ENCODE measurements at places on chromosomes 16 and 17.
A peak's percentile ranks its signal among the peaks of the same experiment; 100 is the strongest.

DNA sequence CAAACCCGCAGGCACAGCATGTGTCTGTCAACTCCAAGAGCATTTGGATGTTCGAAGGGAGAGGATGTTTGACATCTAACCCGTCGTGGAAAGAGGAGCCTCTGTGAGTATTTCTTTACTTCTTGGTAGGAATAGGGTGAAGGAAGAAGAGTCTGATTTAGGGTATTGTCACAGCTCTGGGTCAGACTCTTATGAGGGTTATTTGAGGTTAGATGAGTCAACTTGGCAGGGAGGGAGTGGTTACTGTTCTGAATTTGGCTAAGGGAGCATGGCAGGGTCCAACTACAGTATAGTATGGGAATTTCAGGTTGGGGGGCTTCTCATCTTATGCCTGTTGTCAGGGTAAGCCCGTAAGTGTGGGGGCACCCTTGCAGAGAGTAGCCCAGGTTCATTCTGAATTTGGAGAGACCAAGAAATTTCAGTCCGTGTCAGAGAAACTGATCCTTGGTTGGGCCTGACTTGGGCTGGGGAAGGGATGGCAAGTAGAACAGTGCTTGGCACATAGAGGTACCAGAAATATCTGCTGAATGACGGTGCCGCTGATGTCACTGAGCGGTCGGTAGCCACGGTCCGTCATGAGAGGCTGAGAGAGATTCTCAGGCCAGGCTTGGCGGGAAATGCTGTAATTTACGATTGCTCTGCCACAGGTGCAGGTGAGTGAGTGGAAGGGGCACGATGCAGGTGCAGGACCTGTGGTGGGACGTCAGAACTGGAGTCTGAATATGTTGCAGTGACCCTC, 43.2 kb downstream of the MYH3 start:
- DNase-seq, result no peak

DNA sequence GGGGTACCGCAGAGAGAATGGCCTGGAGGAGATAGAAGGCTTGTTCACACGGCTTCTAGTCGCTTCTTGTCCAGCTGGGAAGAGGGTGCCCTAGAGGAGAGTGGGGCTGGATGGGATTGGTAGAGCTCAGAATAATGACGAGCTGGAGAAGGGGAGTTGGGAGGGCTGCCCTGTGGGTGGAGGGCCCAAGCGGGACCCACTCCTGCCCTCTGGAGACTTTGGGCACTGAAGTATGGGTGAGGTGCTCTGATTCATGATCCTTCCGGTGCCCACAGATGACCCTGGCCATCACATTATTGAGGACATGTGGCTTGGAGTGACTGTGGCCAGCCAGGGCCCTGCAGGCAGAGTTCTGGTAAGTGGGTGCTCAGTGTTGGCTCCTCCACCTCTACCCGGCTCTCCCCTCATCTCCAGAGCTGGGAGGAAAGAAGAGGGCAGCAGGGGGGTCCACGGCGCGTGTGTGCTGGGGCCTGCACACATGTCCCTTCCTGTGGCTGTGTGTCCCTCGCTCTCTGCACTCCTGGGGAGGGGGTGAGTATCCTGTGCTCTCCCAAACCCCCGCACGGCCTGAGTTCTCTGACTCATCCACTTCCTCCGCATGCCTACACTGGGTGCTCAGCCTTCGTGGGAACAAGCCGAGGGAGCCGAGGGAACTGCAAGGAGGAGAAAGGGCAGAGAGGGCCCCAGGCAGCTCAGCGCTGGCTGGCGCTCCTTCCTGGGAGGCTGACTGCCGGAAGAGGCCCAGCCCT, 8.5 kb downstream of the ITGA3 start:
- no peak for DNase-seq

- no peak for DNase-seq
Observed at GRCh38 chr16:86680661-86681030, 102.3 kb downstream of the FOXL1 start.

DNA sequence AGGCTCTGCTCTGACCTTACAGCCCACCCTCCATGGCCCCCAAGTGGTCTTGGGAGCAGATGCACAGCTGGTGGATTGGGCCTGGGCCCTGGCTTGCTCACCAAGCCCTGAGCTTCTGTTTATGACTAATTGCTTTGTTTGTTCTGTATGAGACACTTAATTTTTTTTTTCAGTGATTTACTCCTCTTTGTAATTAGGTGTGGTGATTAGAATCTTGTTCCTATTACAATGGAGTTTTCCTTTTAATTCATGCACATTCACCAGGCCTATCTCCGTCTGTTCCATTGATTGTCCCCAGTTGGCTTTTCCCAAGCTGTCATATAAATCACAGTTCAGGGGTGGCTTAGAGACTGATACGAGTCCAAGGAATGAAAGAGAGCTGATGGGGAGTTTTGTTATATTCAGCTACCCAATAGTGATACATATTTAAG, 242.3 kb downstream of the CCDC182 start:
- DNase-seq, result no peak

GRCh38 chr17:250487-251300, 69.2 kb upstream of the DOC2B start:
- DNase-seq, result no peak

GRCh38 chr16:46688101-46688653, 801 bp downstream of the VPS35 start:
- no peak for DNase-seq

GRCh38 chr17:9700136-9700535, 54.8 kb downstream of the USP43 start:
- DNase-seq, result no peak

GRCh38 chr16:70774261-70774660, 26.7 kb downstream of the VAC14 start:
- DNase-seq, result no peak

GRCh38 chr16:72072514-72073342, 9.7 kb downstream of the HPR start:
- DNase-seq, result no peak

DNA sequence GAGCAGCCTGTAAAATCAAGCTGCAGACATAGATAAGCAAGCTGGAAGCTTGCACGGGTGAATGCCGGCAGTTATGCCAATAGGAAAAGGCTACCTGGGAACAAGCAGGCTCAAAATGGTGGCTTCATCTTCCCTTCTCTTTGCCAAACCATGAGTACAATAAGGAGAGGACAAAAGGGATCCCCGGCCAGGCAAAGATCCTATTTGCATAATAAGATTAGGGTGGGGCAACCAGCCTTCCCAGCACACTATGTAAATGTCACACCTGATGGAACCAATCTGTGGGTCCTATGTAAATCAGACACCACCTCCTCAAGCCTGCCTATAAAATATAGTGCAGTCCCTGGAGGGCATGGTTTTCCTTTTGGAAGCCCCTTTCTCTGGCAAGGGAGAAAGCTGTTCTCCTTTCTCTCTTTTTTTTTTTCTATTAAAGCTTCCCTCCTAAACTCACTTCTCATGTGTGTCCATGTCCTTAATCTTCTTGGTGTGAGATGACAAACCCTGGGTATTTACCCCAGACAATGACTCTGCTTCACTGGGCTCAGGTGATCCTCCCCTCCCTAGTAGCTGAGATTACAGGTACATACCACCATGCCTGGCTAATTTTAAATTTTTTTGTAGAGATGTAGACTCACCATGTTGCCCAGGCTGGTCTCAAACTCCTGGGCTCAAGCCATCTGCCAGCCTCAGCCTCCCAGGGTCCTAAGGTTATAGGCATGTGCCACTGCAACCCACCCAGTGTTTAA, 44.2 kb downstream of the PSMD12 start:
- DNase-seq, result peak; percentile 96

DNA sequence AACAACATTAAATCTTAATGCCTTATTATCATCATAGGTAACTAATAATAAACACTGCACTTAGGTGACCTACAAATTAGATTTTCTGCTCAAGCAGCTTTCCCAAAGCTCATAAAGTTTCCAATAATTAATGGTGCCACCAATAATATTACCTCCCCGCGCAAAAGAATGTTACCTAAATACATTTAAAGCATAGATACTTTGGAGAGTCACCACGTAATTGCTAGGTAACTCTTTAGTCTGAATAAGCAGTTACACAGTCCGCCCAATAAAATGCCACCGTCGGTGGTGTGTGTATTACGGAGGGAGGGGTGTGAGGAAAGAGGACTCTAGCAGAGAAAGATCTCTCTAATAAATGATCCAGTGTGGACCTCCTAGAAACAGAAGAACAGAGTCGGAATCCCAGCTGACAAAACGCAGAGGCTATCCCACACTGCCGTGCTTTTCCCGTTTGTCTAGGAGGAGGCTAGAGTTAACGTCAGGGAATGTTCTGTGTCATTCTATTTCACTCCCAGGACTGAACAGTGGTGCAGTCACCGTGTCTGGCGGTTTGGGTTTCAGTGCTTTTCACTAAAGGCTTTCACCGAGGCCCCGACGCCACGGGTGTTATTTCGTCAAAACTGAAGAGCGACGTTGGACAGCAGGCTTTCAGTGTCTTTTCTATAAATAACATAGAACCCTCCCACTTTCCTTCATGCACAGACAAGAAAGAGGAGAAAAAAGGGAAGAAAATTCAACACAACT, 630 bp downstream of the RNFT1 start:
- DNase-seq, result no peak
